Frontal cortex (tissue), 4 donors: ENCODE measurements at places on chromosomes 4 and X. TPM values are rescaled to one million over a fixed set of nuclear protein-coding genes. Genes with fewer than 3 reads are reported as not detected.

Gene PROM1
- 87.6 TPM for total RNA-seq

Gene MID1
- 7.7 TPM for total RNA-seq

Gene TMEM47
- 42.4 TPM for total RNA-seq

Gene SLC7A11
- total RNA-seq = 33.0 TPM

Gene SHOX
- total RNA-seq = not detected

Gene DGAT2L6
- total RNA-seq = not detected

Gene DCAF4L1
- total RNA-seq = under 0.01 TPM

Gene ZNF141
- 77.5 TPM for total RNA-seq

Gene TCEAL6
- 9.4 TPM for total RNA-seq

Gene UGDH
- total RNA-seq = 38.7 TPM

Gene SSX2B
- total RNA-seq = not detected

Gene JADE3
- 10.2 TPM for total RNA-seq

Gene MAGEA1
- total RNA-seq = not detected
